ENCODE measurements at places on chromosomes 4 and X. TPM values are rescaled to one million over a fixed set of nuclear protein-coding genes. Genes with fewer than 3 reads are reported as not detected.

The FGF5 gene
- 12.6 TPM for total RNA-seq

The SMAD1 gene
- total RNA-seq, result 16.4 TPM

The MAGEC1 gene
- total RNA-seq, result not detected

The TSR2 gene
- total RNA-seq, result 13.7 TPM

The ASB5 gene
- 0.33 TPM for total RNA-seq

The IL13RA2 gene
- 100 TPM for total RNA-seq

The PDZD4 gene
- 0.22 TPM for total RNA-seq

The SLC49A3 gene
- total RNA-seq, result 1.00 TPM

The SASH3 gene
- total RNA-seq, result not detected

The SMIM20 gene
- 39.0 TPM for total RNA-seq

All from uterine smooth muscle cell (primary cell).